ENCODE measurements at places on chromosomes 3 and 15.
A peak's percentile ranks its signal among the peaks of the same experiment; 100 is the strongest.

DNA sequence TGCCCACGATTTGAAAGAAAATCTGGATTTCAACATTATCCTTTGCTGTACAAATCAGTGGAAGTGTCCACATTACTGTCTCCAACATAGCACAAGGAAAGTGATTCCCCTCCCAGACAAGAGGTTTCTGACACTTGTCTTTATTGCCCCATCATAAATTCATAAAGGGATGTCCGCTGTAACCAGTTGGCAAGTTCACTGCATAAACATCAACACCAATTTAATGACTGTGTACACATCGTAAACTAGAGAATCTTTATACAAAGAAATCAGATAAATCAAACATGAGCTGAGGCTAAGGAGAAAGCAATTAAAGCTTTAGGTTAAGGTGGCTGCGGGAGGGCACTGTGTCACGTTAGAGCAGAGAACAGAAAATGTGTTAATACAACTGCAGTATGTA lies 129.8 kb downstream of the MEIS2 start:
- no peak for DNase-seq

GRCh38 chr15:80325206-80325605 lies 73.2 kb upstream of the CTXND1 start:
- DNase-seq, result no peak

DNA sequence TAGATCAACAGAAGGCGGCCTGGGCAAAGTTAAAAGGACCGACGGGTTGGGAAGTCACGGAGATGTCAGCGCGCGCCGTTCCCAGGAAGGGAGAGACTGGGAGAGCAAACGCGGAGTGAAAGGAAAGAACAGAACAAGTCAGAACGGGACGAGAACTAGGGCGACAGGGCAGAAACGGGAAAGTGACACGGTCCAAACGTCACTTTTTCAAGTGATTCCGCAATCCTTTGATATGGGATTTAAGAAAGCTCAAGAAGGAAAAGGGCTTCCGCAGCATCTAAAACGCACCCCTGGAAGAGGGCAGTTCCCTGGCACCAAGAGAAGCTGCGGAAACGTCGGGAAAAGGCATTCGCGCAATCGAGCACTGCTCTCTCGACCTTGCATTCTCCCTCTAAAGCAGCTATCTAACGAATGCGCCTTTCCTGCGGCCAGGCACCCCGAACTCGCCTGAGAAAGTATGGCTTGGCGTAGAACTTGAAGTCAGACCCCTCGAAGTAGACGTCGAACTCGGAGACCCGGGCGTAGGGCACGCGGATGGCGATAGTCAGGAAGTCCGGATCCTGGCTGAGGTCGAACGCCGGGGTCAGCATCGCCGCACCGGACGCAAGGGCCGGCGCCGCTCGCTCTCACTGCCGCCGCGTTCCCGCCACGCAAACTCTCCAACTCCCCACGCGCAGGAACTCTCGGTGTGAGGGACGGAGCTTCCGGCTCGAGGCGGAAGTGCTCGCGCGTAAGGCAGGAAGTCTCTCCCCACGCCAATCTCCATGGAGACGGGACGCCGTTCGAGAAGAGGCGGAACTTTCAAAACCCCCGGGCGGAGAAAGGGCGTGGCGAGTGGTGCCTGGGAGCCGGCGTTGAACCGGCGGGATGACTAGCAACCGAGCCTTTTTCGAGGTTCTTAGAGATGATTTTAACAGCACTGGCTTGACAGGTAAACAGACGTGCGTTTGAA lies at the start of gene SHQ1:
Gene SHQ1 (minus strand): TSS at position 695 of the 952 bp plus-strand sequence. CDS start 105 bp downstream, at position 590.
- DNase-seq, result peak; percentile 95

- DNase-seq, result no peak
These were observed 298.3 kb upstream of the NR2E3 start for GRCh38 chr15:71511796-71512681.

DNA sequence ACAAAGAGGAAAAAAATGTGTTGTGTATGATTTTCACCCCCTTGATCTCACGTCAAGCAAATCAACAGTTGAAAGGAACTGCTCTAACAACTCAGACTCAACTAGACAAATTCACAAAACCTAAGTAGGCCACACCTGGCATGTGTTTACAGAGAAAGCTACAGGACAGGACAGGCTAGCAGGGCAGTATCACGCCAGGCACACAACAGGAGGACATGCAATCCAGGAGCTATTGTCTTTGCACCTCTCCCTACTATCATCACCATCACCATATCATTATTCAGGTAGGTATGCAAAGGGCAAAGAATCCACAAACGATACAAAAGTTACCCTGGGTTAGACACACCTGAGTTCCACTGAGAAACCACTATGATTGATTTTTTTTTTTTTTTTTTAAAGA lies 86.4 kb downstream of the TBL1XR1 start:
- peak; percentile 62 for DNase-seq

DNA sequence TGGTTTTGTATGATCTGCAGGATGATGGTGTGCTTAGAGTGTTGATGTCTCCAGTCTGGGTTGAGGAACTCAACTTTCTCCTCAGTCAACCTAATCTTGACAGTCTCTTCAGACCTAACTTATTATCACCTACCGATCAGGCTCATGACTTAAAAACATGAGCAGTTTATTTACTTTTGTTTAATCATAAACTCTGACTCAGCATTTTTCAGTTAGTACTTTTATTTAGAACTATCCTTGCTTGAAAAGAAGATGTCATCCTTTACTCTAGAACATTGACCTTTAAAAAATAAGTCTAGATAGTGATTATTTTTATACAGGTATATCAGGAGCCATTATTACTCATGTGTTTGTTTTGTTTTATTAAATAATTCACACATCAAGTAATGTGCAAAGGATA lies 414.8 kb downstream of the AGBL1 start:
- DNase-seq, result no peak

Data from cerebellar cortex (tissue), 1 donor.